ENCODE measurements at places on chromosomes 4 and X.

DNA sequence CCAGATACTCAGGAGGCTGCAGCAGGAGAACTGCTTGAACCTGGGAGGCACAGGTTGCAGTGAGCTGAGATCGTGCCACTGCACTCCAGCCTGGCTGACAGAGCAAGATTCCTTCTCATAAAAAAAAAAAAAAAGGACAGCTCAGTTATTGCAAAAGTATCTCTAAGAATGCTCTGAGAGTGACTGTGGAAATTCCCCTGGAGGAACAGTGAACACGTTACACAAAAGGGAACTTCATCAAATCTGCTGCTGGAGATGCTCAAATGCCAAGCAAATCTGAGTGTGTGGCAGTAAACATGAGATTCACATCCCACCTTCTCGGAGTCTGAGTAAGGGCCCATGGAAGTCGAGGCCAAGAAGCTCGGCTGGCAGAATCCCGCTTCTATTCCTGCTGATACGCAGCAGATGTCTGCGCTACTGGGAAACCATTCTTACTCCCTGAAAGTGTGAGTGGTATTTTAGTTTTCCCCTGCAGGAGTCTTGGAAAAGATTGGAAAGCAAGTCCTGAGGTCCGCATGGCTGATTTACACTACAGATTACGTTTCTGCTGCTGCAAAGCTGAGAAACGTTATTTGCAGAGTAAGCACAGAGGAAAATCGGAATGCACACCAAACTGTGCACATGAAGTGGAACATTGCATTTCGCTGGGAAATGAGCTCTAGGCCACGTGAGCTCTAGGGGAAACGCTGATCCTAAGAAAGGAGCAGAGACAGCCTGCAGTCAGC, 162.9 kb downstream of the NSUN7 start:
- DNase-seq = no peak

DNA sequence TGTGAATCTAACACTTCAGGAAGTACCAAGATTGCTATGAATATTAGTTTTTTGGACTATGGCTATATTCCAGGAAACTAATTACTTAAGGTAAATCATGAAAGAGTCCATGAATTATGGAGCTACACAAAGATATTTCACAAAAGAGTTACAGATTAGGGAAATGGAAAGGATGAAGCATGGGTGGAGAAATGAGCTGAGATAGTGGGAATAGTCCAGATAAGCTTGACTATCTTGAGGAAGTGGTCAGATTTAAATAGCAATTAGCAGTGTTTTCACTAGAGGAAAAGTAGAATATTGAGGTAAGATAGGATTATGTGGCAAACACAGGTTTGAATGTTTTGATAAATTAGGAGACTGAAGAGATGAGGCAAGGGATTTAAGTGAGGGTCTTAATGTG, 42.1 kb upstream of the C1GALT1C1 start:
- DNase-seq = no peak

DNA sequence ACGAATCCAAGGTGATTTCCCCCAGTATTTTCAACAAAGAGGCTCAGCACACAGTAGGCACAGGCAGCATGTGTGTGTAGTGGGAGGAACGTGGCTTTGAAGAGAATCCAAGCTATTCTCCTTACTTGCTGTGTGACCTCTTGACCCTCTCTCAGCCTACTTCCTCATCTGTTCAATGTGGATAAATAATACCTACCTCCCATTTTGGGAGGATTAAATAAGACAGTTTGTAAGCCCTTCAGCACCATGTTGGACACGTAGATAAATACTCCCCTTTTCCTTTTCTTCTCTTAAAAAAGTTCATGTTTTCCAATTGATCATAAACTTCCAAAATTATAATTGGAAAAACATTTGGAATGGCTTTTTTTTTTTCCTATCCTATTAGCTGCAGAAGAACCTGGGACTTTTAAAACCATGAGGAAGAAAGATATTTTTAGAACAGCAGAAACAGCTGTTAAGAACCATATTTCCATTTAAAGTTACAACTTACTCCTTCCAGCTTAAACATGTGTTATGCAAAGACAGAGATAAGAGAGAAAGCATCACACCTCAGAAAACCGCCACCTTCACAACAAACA, 56.1 kb upstream of the TMEM131L start:
- no peak for DNase-seq

DNA sequence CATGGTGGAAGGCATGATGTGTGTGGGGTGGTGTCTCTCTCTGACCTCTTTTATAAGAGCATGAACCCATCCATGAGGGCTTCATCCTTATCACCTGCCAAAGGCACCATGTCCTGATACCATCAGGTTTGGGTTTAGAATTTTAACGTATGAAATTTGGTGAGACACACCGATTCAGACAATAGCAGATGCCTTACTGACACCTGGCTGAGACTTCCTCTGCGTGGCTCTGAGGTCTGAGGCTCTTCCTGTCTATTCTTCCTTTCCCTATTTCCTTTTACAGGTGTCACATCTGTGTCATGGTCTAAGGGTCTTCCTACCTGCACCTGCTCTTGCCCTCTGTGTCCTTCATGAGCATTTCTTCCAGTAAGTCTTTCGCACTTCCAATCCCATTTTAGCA, 320.7 kb upstream of the CLNK start:
- DNase-seq = no peak

- DNase-seq = no peak
Measured at GRCh38 chrX:72554448-72555140, 18.0 kb downstream of the HDAC8 start.

- no peak for DNase-seq
Measured at GRCh38 chrX:122771933-122772332, 412.1 kb upstream of the GRIA3 start.

GRCh38 chr4:35252866-35253265, 991.4 kb downstream of the ARAP2 start:
- no peak for DNase-seq

GRCh38 chr4:37667197-37668100, 18.7 kb downstream of the RELL1 start:
- DNase-seq = no peak

DNA sequence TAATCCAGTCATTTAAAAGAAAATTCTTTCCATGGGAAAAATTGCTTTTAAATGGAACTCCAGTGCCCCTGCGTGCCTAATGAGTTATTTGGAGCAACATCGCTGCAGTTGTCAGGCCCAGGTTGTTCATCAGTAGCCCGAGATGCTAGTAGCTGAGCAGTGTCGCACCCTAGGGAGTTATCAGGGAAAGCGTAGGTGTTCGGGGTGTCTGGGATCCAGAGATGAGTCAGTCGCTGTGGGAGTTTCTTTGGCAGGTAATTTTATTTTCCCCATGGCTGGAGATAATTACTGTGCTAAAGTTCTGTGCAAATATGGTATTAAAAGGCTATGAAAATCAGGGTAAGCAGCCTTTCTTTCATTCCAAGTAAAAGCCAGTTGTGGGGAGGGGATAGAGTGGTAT, 49.4 kb downstream of the ANXA3 start:
- no peak for DNase-seq

- no peak for DNase-seq
Measured at GRCh38 chr4:156584100-156584499, 387.5 kb downstream of the PDGFC start.

GRCh38 chrX:69117876-69118526, 47.3 kb downstream of the PJA1 start:
- no peak for DNase-seq

GRCh38 chrX:70970482-70970995, 39.6 kb upstream of the SLC7A3 start:
- no peak for DNase-seq

GRCh38 chrX:18861511-18861910, 122.4 kb downstream of the PHKA2 start:
- DNase-seq = no peak

All from NCI-H2029 (cell line).